ENCODE measurements at places on chromosomes 6 and 20. TPM values are rescaled to one million over a fixed set of nuclear protein-coding genes. Genes with fewer than 3 reads are reported as not detected.

Gene CYP39A1
- total RNA-seq, result 7.1 TPM

DNA sequence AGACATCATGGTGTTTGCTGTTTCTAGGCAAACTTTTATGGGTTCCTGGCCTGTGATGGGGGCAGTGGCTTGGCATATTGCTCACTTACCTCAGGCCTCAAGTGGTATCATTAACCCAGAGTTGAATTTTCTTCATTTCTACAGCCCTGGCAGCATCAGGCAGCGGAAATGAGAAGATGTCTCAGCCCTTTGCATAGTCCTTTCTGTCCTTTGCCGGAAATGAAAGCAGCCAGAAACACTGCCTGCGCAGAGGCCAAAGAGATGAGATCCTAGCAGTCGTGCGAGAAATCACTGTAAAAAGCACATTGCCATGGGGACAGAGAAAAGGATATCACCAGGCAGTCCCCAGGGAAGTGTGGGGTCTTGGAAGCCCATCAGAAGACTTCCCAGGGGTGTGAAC is 37.4 kb upstream of the KCNG1 start:
- DNase-seq, result no peak

- no peak for DNase-seq
Measured at GRCh38 chr20:34334654-34335407, 28.2 kb upstream of the ITCH start.

Gene IPCEF1
- 1.0 TPM for total RNA-seq

- DNase-seq, result no peak
Measured at GRCh38 chr6:114690625-114691024, 347.8 kb upstream of the HS3ST5 start.

GRCh38 chr6:88031550-88031949 is 16.1 kb upstream of the SPACA1 start:
- DNase-seq, result no peak

DNA sequence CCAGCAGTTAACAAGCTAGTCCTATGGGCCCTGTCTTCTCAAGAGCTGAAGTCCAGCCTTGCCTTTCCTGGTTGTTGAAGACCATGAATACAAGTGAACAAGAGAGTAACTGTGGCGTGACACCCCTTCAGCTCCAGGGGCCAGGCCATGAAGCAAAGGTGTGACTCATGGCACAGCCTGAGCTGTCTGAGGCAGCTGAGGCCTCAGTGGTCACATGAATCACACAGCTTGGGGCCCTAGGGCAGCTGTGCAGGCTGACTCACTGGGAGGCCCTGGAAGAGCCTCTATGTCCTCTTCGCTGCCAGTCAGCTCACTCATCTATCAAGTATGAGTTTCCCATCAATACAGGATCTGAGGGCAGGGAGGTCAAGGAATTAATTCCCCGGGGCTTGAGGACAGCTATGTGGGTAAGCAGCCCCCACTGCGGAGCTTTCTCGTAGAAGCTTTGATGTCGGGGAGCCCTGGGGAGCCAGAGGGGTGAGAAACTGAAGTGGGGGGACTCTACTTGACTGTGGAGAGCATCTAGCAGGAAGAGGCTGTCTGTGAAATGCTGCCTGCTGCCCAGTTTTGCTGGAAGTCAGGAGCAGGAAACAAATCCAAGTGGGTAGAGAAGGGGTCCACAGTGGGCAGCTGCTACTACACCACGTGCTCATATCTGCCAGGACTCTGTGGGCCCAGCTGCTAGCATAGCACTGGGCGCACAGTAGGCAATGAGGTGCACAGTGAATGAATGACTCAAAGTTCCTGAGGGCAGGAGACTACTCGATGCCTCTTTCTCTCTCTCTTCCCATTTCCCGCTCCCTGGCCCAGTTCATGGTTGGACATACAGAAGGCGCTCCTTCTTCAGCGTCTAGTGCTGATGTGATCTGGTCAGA is 13.7 kb upstream of the FAM83C start:
- peak; percentile 31 for DNase-seq
